ENCODE measurements at places on chromosomes 12 and 14.

GRCh38 chr14:71651228-71651627 is 281.0 kb upstream of the RGS6 start:
- H3K27ac ChIP-seq: no peak overlapping the region
- no peaks in the 10 kb centered on the region for H3K27me3 ChIP-seq
- no peaks in the 10 kb centered on the region for H3K4me1 ChIP-seq

- H3K4me1 ChIP-seq: no peaks in the 10 kb centered on the region
- no peaks in the 10 kb centered on the region for H3K27me3 ChIP-seq
- no peak overlapping the region for H3K27ac ChIP-seq
- no peaks in the 10 kb centered on the region for H3K36me3 ChIP-seq
- no peak overlapping the region for H3K4me3 ChIP-seq
These were observed 189.4 kb downstream of the DPF3 start for GRCh38 chr14:72704502-72704901.

DNA sequence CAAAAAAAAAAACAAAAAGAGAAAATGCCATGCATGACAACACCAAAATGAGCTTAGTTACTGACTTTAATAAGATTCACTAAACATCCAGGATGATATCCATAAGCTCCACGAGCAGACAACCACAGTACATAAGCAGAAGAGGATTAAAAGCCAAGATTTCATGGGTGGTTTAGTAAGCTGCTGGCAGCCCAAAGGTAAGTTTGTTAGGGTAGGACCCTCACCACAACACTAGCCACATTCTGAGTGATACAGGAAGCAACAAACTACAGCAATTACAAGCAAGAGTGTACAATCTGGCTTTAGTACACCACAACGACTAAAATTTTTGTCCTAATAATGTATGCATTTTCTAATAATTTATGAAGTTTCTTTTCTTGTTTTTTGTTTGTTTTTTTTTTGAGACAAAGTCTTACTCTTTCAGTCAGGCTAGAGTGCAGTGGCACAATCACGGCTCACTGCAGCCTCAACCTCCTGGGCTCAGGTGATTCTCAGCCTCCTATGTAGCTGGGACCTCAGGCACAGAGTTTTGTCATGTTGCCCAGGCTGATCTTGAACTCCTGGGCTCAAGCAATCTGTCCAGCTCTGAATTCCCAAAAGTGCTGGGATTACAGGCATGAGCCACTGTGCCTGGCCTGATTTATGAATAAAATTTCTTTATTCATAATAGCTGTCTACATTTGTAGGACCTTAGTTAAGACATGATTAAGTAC is 221.4 kb downstream of the MED13L start:
- DNase-seq: no peak
- H3K36me3 ChIP-seq: no peaks in the 10 kb centered on the region
- H3K27ac ChIP-seq: no peak overlapping the region
- H3K27me3 ChIP-seq: no peaks in the 10 kb centered on the region
- peaks cover 5% of the 10 kb centered on the region for H3K4me1 ChIP-seq

DNA sequence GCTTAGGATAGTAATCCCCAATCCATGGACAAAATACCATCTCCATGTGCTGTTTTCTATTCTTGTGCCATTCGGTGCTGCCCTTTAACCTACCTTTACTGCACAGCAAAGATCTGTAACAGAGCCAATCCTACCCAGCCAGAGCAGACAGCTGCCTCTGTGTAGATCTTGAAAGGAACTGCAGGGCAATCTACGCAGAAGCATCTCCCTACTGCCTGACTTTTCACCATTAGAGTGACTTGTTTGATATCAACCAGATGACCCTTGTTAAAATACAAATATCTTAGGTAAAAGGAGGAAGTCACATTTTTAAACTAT is 33.9 kb upstream of the PPM1A start:
- no peak for DNase-seq
- no peak overlapping the region for H3K27ac ChIP-seq
- H3K27me3 ChIP-seq: no peaks in the 10 kb centered on the region
- no peak overlapping the region for H3K4me3 ChIP-seq

DNA sequence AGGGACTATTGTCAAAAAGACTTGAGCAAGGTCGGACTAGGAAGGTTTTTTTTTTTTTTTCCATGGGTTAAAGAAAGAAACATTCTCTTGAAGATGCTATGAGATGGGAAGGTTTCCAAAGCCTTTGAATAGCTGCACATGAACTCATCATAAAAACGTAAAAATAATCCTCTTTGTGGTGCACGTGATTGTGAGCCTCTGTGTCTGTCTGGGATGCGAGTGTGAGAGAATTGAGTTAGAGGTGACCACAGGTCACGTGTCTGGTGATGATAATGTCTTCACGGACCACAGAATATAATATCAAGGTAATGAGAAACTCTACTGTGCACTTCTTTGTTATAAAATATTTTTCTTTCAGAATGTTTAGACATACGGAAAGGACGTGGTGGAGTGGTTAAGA is 24.3 kb upstream of the ADGRD1 start:
- no peaks in the 10 kb centered on the region for H3K36me3 ChIP-seq
- H3K4me3 ChIP-seq: no peak overlapping the region
- peaks cover 46% of the 10 kb centered on the region for H3K27me3 ChIP-seq
- no peak for DNase-seq
- no peak overlapping the region for H3K27ac ChIP-seq
- H3K4me1 ChIP-seq: 0 out of 3 replicates have a peak, but pooled peaks cover 5% of the 10 kb centered on the region

DNA sequence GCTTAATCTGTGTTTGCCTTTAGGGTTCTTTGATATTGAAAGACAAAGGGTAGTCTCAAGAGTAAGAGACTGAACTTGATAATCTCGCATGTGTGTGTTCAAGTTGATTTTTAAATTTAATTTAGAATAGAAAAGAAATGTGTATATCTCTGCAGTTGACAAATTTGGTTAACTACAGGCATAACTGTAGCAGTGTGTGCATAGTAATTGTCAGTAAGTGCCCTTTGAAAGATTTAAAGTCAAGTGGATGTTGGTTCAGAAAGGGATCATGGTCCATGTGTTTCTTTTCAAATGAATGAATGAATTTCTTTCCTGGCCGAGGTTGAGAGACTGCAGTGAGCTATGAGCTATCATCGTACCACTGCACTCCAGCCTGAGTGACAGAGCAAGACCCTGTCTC is 49.9 kb upstream of the DYRK2 start:
- no peak overlapping the region for H3K4me3 ChIP-seq
- no peaks in the 10 kb centered on the region for H3K36me3 ChIP-seq
- no peak for DNase-seq
- H3K27ac ChIP-seq: no peak overlapping the region
- no peaks in the 10 kb centered on the region for H3K27me3 ChIP-seq

- DNase-seq: no peak
- no peaks in the 10 kb centered on the region for H3K36me3 ChIP-seq
- H3K27ac ChIP-seq: no peak overlapping the region
- no peaks in the 10 kb centered on the region for H3K4me1 ChIP-seq
- H3K4me3 ChIP-seq: no peak overlapping the region
- no peaks in the 10 kb centered on the region for H3K27me3 ChIP-seq
These were observed 493.2 kb upstream of the GARIN6 start for GRCh38 chr12:99154216-99154982.

DNA sequence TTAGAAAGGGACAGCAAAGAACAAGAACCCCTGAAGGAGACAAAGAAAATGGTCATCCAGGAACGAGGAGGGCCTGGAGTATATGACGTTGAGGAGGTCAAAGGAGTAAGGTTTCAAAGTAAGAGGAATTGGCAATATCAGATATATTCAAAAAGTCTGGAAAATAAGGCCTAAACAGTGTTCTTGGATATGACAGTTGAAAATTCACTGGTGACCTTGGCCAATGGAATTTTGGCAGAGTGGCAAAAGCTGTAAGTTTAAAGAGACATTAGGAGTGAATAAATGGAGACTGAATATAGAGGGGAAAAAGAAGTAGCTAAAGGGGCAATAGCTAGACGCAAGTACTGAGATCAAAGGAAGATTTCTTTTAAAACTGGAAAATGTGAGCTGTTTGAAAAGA is 4.1 kb upstream of the ACTN1 start:
- H3K4me1 ChIP-seq: peaks cover 11% of the 10 kb centered on the region
- H3K27ac ChIP-seq: no peak overlapping the region
- no peak overlapping the region for H3K4me3 ChIP-seq
- H3K27me3 ChIP-seq: no peaks in the 10 kb centered on the region
- DNase-seq: no peak

DNA sequence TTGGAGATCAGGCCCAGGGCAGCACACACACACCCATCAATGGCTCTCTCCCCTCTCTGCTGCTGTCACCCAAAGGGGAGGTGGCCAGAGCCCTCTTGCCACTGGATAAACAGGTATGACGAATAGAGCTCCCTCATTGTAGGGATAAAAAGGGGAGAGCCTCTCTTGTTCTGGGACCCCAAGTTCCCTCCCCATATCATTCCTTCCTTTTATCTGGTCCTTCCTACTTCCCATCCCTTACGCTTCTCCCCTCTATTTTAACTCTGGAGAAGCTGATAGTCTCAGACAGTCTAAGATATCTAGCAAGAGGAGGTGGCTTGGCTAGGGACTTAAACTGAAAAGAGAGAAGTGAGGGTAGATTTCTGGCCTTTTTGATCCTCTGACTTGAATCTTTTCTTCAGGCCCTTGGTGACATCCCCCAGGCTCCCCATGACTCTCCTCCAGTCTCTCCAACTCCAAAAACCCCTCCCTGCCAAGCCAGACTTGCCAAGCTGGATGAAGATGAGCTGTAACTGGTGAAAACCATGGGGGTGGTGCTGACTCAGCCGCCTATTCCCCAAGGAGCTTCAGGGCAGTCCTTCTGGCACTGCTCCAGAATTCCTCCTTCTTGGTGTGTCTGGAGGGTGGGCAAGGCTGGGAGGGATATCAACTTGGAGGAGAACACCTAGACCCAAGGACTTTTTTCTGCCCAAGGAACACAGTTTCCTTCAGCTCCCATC is 5.3 kb downstream of the ARHGEF25 start:
- no peak overlapping the region for H3K27ac ChIP-seq
- DNase-seq: no peak
- no peaks in the 10 kb centered on the region for H3K27me3 ChIP-seq
- peaks cover 16% of the 10 kb centered on the region for H3K36me3 ChIP-seq
- no peak overlapping the region for H3K4me3 ChIP-seq

DNA sequence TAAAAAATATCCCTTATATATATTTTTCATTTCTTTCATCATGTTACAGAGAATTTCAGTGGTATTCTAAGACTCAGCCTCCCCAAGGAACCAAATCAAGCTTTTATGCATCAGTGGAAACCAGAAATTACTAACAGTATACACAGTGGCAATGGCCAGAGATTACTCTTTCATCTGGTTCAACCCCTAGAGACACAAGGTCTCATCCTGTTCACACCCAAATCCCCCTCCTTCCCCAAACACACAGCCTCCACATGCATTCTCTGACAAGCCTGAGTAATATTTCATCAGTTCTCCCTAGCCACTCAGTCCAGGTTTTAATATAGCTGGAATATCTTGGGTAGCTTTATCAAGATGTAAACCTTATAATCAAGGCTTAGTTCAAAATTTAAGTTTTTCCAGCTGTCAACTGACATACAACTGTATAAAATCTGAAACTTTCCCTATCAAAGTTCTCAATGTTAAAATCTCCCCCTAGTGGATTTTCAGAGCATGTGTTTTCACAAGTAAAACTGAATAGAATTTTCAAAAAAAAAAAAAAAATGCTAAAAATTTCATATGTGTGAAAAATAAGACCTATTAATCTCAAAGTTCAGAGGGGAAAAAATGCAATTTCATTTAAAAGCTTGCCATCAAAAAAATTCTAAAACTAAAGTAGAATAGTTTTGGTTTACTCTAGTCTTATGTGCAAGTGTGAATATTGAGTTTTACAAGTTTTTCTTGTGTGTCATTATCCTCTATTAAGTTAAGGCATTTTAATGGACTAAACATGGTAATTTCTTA is 10.5 kb upstream of the SSTR1 start:
- H3K4me1 ChIP-seq: no peaks in the 10 kb centered on the region
- H3K27me3 ChIP-seq: no peaks in the 10 kb centered on the region
- H3K27ac ChIP-seq: no peak overlapping the region
- no peak for DNase-seq

- no peaks in the 10 kb centered on the region for H3K36me3 ChIP-seq
- H3K4me3 ChIP-seq: no peak overlapping the region
- H3K4me1 ChIP-seq: peaks cover 3% of the 10 kb centered on the region
- peak; percentile 23 for DNase-seq
These were observed 6.8 kb downstream of the ZFHX2 start for GRCh38 chr14:23544511-23545447.

DNA sequence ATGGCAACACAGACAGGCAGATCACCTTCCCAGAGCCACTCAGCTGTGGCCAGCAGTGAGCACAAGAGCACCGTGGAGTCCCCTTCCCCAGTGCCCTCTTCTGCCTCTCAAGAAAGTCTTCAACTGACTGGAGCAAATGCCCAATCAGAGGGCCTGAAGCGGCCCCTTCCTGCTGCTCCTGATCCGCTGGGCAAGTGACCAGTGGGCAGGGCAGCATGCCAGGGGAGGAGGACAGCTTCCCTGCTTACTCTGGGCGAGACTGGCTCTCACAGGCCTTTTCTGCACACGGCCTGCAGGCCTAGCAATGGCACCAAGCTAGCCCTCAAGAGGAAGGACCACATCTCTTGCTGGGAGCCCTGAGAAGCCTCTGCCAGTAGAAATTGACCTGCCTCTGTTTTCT is 890 bp downstream of the KRT71 start:
- no peaks in the 10 kb centered on the region for H3K36me3 ChIP-seq
- no peaks in the 10 kb centered on the region for H3K4me1 ChIP-seq
- DNase-seq: no peak
- H3K27ac ChIP-seq: no peak overlapping the region
- H3K4me3 ChIP-seq: no peak overlapping the region

Data from K562 (cell line).